ENCODE measurements at places on chromosomes 4 and X.

- peak; percentile 25 for ATAC-seq
Measured at GRCh38 chr4:84965553-84966381, 723 bp downstream of the WDFY3 start.

GRCh38 chr4:186404562-186405134, 138.7 kb downstream of the F11 start:
- no peak for ATAC-seq

GRCh38 chr4:771464-771863, 54.5 kb downstream of the CPLX1 start:
- no peak for ATAC-seq

DNA sequence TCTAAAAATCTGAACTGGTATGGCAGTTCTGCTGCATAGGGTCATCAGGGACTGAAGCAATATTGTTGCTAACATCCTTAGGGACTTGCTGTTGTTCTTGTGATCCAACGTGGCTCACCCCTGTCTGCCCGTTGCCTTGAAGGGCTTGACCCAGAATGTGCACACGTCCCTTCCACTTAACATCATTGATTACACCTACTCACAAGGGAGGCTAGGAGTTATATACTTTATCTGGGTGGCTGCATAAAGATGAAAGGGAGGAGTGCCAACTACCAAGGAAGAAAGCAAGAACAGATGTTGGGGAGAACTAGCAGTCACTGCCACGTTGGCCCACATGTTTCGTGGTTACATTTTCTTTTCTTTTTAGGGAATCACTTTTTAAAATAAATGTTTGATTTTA, 34.0 kb downstream of the SLC9A6 start:
- no peak for ATAC-seq

GRCh38 chr4:21733894-21734630, 214.5 kb downstream of the KCNIP4 start:
- no peak for ATAC-seq

- ATAC-seq: no peak
Measured at GRCh38 chr4:1398681-1399507, 7.3 kb downstream of the NKX1-1 start.

DNA sequence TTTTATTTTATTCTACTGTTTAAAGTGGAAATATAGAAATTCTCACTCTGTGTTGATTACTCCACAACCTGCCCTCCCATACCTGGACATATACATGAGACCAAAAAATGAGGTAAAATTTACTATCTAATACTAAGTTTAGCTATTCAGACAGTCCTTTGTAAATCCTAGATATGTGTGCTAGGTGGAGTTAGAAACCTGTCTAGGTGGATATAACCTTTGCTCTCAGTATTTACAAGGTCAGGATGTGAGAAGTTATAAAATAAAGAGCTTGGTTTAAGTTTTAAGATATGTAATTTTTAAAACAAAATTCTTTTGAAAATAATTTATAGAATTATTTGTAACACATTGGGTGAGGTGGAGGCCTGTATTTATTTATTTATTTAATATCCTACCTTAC, 221.5 kb downstream of the PCDH7 start:
- ATAC-seq: no peak

- no peak for ATAC-seq
Measured at GRCh38 chr4:169818063-169818679, 60.4 kb upstream of the HPF1 start.

DNA sequence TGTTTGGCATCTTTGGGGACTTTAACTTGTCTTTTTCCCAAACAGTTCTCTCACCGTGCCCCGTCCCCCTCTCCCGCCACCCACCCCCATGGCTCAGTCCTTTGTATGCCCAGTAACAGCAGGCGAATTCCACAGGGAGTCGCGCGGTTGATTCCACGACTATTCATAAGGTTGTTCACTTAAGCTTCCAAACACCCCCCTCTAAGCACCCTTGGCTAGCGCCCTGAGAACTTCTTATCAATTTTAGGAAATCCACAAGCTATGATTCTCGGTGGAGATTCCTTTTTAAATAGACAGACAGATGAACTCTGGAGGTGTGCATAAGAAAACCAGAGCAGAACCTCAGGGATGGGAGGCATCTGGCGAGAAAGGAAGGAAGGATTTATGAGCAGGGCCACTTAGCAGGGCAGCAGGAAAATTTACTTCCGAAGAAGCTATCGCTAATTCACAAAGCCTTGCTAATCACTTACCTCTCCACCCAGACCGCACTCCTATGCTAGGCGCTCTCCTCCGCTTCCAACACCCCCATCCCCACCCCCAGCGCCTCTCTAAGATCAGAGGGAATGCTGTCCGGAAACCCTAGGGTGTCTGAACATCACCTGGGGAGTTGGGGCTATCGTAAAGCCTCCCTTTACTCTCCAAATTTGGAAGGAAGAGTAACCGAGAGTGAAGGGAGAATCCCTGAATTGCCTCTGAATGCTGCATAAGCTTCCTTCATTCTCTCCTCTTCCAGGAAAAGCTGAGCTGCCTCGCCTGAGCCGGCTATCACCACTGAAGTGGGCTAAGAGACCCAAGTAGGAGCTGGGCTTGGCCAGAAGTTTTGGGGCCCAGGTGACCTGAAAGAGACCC, 1.7 kb downstream of the UNC5C start:
- ATAC-seq: no peak

GRCh38 chrX:129653971-129654651, 645 bp downstream of the APLN start:
- ATAC-seq: peak; percentile 50

GRCh38 chrX:29691044-29691443, 524.3 kb upstream of the MAGEB2 start:
- ATAC-seq: no peak

DNA sequence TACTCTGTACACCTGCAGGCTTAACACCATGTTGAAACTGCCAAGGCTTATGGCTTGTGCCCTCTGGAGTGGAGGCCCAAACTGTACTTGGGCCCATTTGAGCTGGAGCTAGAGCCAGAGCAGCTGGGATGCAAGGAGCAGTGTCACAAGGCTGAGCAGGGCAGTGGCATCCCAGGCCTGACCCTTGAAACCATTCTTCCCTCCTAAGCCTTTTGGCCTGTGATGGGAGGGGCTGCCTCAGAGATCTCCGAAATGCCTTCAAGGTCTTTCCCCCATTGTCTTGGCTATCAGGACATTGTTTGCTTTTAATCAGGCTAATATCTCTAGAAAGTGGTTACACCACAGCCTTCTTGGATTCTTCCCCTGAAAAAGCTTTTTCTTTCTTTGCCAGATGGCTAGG, 10.9 kb upstream of the PNMA5 start:
- ATAC-seq: no peak

DNA sequence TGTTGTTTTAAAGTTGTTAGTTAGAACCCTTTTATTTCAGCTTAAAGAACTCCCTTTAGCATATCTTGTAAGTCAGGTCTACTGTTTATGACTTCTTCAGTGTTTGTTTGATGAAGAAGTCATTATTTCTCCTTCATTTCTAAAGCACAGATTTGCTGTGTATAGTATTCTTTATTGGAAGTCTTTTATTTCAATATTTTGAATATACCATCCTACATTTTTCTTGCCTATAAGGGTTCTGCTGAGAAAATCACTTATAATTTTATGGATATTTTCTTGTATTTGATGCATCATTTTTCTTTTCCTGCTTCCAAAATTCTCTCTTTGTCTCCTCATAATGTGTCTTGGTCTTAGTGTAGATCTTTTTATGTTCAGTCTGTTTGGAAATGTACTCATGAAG, 134.5 kb downstream of the CPXCR1 start:
- no peak for ATAC-seq

DNA sequence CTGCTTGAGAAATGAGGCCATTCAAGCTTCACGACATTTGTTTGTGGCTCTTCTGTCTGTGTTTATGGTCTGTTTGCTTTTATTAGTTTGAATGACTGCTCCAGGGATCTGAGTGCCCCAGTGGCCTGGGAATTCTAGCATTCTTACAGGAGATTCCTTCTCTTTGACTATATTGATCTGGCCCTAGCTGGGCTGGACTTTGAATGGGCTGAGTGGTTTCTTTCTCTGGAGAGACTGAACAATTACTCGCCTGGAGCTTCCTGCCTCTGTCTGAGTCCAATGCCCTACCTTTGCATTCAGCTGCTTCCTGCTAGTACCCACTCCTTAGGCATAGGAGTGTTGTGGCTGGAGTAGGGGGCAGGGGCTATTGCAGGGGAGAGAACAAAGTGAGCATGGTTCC, 51.2 kb upstream of the EDA start:
- no peak for ATAC-seq

GRCh38 chr4:159197260-159197884, 94.5 kb downstream of the RAPGEF2 start:
- ATAC-seq: no peak

- no peak for ATAC-seq
Measured at GRCh38 chr4:23814587-23814986, 75.3 kb downstream of the PPARGC1A start.

DNA sequence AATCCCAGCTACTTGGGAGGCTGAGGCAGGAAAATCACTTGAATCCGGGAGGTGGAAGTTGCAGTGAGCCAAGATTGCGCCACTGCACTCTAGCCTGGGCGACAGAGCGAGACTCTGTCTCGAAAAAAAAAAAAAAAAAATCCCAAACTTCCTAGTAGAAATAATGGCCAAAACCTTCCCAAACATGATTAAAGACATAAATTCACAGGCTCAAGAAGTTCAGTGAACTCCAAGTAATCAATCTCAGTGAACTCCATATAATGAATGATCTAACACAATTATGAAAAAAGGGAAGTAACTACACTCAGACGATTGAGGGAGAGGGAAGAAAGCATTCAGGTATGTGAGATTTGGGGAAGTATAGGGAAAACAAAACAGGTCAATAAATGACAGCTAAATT, 6.5 kb downstream of the FUNDC1 start:
- ATAC-seq: no peak

DNA sequence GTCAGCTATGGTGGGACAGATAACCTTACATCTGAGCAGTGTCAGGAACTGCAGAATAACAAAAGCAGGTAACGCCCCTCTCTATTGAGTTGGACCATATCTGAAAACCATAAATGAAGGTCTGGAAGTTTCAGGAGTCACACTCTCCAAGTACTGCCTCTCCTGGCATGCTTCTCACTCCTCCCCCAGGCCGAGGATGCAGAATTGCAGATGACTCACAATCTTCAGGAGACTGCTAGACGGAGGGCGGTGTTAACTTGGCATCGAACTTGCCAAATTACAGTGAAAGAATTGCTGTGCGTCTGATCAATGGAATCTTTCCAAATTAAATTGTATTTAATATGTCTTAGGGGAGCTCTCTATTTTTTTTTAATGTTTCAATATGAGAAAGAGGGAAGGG, 67.1 kb upstream of the TRIM2 start:
- peak; percentile 72 for ATAC-seq

DNA sequence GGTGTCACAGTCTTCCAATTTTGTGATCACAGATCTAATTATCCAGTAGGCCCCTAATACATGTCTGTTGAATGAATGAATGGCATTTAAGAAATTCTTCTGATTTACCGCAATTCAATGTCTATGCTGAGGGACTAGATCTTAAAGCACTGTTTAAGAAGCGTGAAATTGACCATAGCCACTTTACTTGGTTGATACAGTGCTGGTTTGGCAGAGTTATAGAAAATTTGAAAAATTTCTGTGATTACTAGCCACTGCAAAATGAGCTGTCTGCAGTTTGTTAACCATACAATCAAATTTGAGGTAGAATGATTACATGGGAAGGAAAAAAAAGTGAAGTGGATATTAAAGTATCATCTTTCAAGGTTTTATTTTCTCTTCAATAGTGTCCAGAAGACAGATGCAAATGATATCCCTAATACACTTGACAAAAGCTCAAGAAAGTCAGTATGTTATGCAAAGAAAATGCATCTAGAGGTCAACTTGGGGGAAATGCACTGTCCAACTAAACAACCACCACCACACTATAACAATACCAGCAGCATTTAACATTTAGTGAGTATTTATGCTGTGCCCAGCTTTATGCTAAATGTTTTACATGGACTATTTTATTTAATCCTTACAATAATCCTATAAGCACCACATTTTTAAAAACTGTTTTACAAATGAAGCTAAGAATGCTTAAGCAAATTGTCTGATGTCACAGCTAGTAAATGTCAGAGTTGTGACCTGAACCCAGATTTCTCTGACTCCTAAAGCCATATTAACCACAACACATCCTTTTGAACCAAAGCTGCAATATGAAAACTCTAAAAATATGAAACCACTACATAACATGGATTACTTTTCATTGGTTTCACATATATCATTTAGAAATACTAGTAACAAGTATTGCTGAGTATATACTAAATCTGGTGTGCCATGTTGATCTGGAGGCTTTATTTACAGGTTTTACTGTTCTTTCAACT, 217.9 kb upstream of the MAB21L2 start:
- ATAC-seq: no peak

DNA sequence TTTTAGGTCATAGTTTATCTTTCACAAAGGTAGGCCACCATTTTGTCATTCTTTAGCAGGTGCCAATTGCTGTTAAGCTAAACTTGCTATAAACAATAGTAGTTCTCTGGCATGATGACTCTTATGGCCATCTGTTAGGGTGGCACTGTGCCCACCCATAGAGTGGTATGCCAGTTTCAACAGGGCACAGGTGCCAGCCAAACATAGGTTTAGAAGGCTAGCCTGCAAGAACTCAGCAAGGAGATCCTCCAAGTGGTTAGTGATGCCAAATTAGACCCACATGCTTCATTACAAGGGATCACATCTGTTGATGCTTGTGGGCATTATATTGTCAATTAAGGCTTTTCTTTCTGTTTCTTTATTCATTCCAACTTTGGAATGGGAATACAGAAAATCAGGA, 204.5 kb downstream of the FMR1NB start:
- no peak for ATAC-seq

GRCh38 chr4:182604161-182604622, 313.0 kb downstream of the DCTD start:
- no peak for ATAC-seq

DNA sequence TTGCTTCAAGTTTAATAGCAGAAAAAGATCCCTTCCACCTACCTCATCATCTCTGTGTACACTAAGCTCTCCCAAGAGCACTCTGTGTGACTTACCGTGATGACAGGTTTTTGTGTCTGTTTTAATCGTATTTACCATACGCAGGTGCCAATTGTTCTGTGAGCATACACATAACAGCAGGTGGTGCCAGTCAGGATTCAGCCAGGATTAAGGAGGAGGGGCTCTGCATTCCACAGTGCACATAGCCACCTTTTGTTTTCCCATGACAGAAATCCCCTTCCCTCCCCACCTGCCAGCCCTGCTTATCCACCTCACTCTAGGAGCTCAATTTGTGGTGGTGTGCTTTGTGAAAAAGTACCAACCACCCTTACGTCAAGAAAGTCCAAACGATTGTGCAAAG, 14.8 kb downstream of the ANK2 start:
- ATAC-seq: no peak

DNA sequence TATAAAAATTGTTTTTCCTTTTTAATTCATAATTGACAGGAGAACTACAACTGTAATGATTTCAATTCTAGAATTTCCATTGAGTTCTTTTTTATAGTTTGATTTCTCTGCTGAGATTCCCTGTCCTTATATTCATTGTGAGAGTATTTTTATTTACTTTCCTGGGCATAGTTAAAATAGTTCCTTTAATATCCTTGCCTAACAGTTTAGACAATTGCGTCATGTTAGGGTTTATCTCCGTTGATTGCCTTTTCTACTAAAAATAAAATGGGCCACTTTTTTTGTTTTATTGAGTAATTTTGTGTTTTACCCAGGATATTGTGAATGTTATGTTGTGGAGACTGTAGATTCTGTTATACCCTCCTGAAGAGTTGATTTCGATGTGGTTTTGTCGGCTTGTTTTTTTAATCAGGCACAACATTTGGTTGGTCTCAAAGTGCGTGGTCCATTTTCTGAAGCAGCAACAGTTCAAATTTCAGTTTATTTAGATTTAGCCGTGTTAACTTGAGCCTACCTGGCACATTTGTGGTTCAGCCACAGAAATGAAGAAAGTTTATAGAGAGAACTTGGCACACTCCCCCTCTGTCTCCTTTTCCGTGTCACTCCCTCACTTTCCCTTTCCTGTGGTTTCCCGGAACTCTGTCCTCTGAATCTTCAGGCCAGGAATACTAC, 16.0 kb upstream of the PRRG1 start:
- no peak for ATAC-seq

All from gastroesophageal sphincter (tissue), 4 donors.